Activated naive CD4-positive, alpha-beta T cell treated with anti-CD3 and anti-CD28 coated beads, Interleukin-2, amount 10 ng/mL, durations not matched to agents 5 hours and 36 hours (primary cell): ENCODE measurements at places on chromosomes 6 and 20. TPM values are rescaled to one million over a fixed set of nuclear protein-coding genes. Genes with fewer than 3 reads are reported as not detected.

The ROS1 gene
- not detected for total RNA-seq

The NOTCH4 gene
- 0.48 TPM for total RNA-seq

The PDYN gene
- total RNA-seq, result not detected

The DCDC2 gene
- total RNA-seq, result not detected

The GSTA3 gene
- total RNA-seq, result not detected

The SNAI1 gene
- not detected for total RNA-seq

The NFYA gene
- total RNA-seq, result 35.3 TPM

The GNMT gene
- total RNA-seq, result 0.45 TPM

The PAX1 gene
- not detected for total RNA-seq

The KIFC1 gene
- total RNA-seq, result 106 TPM

The CAP2 gene
- not detected for total RNA-seq

The SPTLC3 gene
- total RNA-seq, result 0.05 TPM

The MLN gene
- not detected for total RNA-seq

The FITM2 gene
- total RNA-seq, result 4.1 TPM

The SLC35F1 gene
- not detected for total RNA-seq
